ENCODE measurements at places on chromosomes 13 and 19.

- H3K27ac ChIP-seq: no peak overlapping the region
- H3K27me3 ChIP-seq: no peaks in the 10 kb centered on the region
- no peaks in the 10 kb centered on the region for H3K36me3 ChIP-seq
Observed at GRCh38 chr13:66099825-66100224, 1130.3 kb downstream of the PCDH9 start.

DNA sequence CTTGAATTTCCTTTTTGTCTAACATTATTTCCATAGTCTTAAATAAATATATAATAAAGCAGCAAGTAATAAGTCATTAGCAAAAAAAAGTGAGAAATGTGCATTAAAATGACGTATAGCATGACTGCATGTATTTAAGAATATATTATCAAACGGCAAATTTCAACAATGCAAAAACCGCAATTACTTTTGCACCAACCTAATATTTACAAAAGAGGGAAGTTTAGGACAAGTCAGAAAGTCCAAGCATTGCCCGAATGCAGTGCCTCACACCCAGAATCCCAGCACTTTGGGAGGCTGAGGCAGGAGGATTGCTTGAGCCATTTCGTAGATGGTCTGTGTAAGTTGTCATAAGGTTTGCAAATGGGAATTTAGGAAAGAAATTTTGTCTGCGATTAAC is 10.2 kb upstream of the NAXD start:
- H3K27ac ChIP-seq: no peak overlapping the region
- peaks cover 1% of the 10 kb centered on the region for H3K4me1 ChIP-seq
- no peaks in the 10 kb centered on the region for H3K36me3 ChIP-seq

GRCh38 chr13:50107205-50107604 is 92.0 kb downstream of the KCNRG start:
- H3K4me3 ChIP-seq: no peak overlapping the region
- no peaks in the 10 kb centered on the region for H3K4me1 ChIP-seq
- no peaks in the 10 kb centered on the region for H3K27me3 ChIP-seq
- no peak overlapping the region for H3K27ac ChIP-seq

- no peak overlapping the region for H3K27ac ChIP-seq
- no peak overlapping the region for H3K4me3 ChIP-seq
- no peaks in the 10 kb centered on the region for H3K27me3 ChIP-seq
- no peak for DNase-seq
- peaks cover 14% of the 10 kb centered on the region for H3K4me1 ChIP-seq
- no peaks in the 10 kb centered on the region for H3K36me3 ChIP-seq
Observed at GRCh38 chr19:30558793-30559192, 186.6 kb downstream of the ZNF536 start.

- H3K4me1 ChIP-seq: peaks cover 1% of the 10 kb centered on the region
- no peaks in the 10 kb centered on the region for H3K27me3 ChIP-seq
- no peaks in the 10 kb centered on the region for H3K36me3 ChIP-seq
Observed at GRCh38 chr13:78993792-78994191, 334.8 kb upstream of the OBI1 start.

- H3K4me3 ChIP-seq: no peak overlapping the region
- H3K27ac ChIP-seq: no peak overlapping the region
- H3K36me3 ChIP-seq: no peaks in the 10 kb centered on the region
- H3K4me1 ChIP-seq: peaks cover 12% of the 10 kb centered on the region
- no peak for DNase-seq
- H3K27me3 ChIP-seq: no peaks in the 10 kb centered on the region
Observed at GRCh38 chr13:106528718-106529414, 6.6 kb downstream of the EFNB2 start.
